ENCODE measurements at places on chromosomes 6 and 20.

- no peak for DNase-seq
Observed at GRCh38 chr20:57672164-57672563, 37.7 kb downstream of the PMEPA1 start.

- DNase-seq = no peak
Observed at GRCh38 chr6:39057251-39058155, 8.9 kb downstream of the GLP1R start.

- no peak for DNase-seq
Observed at GRCh38 chr6:149242883-149243282, 74.6 kb upstream of the TAB2 start.

DNA sequence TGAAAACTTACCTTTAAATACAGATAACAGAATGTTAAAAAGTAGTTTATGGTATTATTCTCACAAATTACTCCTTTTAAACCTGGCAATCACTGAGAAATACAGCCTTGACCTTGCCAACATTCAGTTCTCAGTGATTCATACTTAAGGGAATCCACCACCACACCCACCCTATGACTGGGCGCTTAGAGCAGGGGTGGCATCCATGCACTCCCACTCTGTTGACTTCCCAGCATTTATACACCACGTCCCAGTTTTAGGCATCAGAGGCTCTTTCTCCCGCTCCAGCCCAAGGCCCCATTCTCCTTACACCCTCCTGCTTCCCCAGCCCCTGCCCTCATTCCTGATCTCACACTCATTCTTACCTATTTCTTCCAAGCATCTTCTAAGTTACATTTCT, 16.3 kb downstream of the TRAF3IP2 start:
- no peak for DNase-seq

GRCh38 chr6:41191569-41191968, 9.4 kb downstream of the TREML2 start:
- DNase-seq = no peak

GRCh38 chr20:49833483-49833882, 20.9 kb downstream of the SLC9A8 start:
- DNase-seq = no peak

All from GM12878 (cell line).